ENCODE measurements at places on chromosomes 16 and 17.

DNA sequence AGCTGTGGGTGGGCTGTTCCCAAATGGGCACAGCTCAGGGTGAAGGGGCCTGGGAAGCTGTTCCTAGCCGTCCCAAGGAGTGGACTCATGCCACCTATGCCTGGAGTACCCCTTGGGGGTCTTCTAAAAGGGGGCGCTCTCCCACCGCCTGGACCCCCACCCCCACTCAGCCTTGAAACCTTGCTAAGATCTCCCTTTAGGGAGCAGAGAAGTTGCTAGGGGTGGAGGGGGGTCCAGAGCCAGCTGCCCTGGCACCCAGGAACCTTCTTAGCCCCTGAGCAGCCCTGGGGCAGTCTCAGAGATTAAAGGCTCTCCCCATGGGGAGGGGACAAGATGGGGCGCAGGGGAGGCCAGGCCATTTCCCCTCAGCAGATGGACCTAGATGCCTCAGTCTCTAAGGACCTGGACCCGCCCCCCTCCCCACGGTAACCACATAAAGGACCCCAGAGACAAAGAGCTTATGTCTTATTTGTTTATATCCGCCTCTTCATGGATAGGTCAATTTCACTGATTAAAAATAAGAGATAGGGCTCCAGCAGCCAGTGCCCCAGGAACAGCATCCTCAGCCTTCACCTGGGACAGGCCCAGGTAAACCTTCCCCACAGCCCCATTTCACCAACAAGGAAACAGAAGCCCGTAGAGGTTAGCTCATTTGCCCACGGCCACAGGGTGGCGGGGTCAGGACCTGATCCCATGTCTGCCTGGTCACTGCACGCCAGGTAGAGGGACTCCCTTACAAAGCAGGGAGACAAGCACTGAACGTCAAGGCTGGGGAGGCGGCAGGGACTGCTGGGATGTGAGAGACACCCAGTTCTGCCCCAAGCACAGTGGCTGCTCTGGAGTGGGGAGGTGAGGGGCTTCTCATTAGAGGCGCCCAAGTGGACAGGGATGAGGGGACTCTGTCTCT, 3.4 kb downstream of the MTSS2 start:
- DNase-seq, result peak; percentile 75

GRCh38 chr16:85041219-85042166, 13.9 kb downstream of the KIAA0513 start:
- no peak for DNase-seq

DNA sequence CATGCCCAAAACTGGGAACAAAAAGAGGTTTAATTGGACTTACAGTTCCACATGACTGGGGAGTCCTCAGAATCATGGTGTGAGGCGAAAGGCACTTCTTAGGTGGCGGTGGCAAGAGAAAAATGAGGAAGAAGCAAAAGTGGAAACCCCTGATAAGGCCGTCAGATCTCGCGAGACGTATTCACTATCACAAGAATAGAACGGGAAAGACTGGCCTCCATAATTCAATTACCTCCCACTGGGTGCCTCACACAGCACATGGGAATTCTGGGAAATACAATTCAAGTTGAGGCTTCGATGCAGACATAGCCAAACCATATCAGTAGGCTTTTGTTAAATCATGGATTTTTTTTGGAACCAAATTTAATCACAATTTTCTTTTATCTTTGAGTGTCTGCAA, 24.4 kb downstream of the RBL2 start:
- no peak for DNase-seq

DNA sequence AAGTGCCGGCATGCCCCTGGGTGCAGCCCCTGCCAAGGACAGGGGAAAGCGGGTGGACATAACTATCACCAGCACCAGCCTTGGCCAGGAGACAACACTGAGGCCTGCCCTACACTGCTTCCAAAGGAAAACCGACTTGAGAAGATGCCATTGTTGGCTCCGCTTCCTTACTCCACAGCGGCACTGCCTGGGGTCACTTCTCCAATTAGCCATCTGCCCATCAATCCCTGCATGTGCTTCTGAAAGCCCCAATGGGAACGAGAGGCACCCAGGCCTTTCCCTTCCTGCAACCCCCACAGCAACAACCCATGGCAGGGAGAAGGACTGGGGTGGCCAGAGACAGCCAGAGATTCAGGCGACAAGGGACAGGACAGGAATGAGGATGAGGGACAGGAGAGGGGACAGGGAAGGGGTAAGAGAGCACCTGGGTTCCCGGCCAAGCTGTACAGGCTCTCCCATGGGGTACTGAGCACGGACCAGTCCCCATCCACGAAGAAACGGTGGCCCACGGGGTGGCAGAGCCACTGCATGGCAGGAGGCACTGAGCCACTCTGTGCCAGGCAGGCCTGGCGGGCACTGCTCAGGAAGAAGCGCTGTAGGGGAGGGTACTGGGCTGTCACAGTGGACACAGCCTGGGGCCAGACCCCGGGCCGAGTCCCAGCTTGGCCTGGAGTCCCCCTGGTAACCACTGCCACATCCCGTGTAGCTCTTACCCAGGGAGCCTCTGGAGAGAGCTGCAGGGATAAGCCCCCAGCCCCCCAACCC, 21.2 kb downstream of the SREBF1 start:
- DNase-seq, result no peak

DNA sequence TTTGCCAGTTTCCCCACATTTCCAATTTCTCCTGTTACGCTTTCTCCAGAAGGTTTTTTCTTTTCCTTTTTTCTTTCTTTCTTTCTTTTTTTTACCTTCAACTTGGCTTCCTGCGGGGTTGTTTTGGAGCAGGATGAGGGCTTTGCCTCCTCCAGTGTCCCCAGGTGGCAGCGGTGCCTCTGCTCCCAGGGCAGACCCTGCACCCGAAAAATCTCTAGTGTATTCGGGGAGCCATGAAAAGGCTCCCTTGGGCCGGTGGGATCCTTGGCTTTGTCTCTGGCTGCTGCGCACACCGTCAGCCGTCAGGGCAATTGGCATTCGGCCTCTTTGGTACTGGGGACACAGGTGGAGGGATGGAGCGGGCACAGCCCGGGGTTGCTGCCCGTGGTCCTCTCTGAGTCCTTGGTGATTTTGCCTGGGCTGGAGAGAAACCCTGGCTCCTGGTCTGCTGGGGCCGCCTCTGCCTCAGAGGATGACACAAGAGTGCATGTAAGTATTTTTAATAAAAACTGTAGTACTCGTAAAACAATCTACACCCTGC, 846 bp downstream of the ITGB3 start:
- no peak for DNase-seq

- DNase-seq, result no peak
Measured at GRCh38 chr17:30413109-30413508, 34.4 kb downstream of the CPD start.

GRCh38 chr17:39765766-39766165, 28.0 kb downstream of the GRB7 start:
- DNase-seq, result no peak

DNA sequence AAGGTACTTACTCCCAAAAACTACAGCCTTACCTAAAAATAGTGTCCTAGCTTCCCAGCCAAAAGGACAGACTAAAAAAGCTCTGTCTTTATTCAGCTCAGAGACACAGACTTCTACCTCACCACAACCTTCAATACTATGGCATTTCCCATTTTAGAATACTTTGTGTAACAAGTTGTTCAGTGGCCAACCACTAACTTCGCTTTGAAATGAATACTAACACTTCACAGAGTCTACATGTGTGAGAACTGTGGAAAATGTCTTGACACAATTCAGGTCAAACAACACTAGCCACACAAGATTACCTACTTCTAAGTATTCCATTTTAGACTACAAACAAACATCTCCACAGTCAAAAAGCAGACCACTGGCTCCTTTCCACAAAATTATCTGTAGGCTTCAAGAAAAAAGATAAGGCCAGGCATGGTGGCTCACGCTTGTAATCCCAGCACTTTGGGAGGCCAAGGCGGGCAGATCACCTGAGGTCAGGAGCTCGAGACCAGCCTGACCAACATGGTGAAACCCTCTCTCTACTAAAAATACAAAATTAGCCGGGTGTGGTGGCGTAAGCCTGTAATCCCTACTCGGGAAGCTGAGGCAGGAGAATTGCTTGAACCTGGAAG, 3.2 kb downstream of the HELZ start:
- no peak for DNase-seq

- no peak for DNase-seq
Measured at GRCh38 chr17:43974382-43975266, 20.9 kb upstream of the PYY start.

GRCh38 chr16:20957153-20957552, 56.6 kb downstream of the LYRM1 start:
- no peak for DNase-seq

DNA sequence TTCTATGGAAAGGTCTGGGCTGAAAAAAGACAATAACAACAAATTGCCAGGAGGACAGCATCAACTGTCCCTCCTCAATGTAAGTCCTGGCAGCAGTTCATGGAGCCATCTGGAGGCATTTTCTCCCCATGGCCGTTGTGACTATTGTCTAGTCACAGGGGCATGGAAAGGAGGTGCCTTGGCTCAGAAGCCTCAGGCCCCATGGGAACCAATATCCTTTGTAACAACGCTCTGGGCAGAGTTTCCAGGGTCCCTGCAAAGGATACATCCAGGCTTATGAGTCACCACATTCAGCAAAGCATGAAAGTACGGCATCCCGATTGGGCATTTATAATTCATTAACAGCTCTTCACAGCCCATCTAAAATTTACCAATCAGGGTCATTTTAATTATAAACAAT, 85.2 kb downstream of the GLG1 start:
- DNase-seq, result no peak

GRCh38 chr16:50160495-50161164, 7.5 kb downstream of the TENT4B start:
- peak; percentile 3 for DNase-seq

DNA sequence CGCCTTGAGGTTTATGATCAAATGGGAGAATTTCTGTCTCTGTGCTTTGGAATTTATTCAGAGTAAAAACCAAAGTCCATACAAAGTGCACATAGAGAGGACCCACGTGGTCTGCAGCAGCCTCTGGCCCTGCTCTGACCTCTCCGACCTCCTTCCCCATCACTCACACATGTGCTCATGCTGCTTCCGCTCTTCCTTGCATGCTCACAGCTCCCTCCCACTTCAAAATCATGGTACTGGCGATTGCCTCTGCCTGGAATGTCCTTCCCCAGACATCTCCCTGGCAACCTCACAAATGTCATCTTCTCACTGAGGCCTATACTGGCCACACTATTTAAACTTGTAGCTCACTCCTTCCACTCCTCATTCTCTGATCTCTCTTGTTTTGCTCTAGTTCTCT, 418.0 kb downstream of the CA10 start:
- DNase-seq, result no peak

Data from left lobe of liver (tissue), 2 donors.